Omental fat pad (tissue), 4 donors: ENCODE measurements at places on chromosomes 11 and 22.

- DNase-seq, result no peak
These were observed 9.8 kb upstream of the CECR2 start for GRCh38 chr22:17359501-17359900.

DNA sequence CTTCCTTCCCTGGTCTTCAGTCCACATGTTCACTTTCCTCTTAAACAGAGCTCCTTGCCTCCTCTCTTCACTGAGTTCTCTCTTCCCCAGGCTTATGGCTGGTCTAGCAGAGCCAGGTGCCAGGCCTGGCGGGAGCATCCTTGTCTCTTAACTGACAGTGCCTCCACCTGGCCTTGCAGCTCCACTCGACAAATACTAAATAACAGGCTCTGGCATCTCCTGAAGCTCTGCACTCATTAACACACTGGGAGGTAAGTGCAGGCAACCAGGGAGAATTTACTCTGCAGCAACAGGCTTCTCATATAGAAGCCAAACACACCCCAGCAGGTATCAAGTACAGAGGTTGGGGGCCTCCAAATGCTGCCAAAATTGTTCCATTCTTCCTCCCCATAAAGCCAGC lies 438.1 kb downstream of the SOX6 start:
- no peak for DNase-seq

DNA sequence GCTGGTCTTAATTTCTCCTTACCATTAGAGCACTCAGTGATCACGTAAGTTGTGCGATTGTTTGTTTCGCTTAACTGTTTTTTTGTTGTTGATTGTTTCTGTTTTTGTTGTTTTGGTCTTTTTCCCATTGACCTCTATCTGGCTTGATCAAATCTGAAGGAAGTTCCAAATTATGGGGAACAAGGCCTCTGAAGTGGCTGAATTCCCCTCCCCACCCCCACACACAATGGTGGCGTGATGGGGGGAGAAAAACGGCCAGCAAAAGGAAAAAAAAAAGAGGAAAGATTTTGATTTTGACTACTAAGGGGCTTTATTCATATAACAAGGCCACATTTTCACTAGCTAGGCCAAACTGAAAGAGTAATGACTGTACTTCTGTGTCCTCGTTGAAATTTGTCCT lies 53.6 kb downstream of the OSBPL5 start:
- DNase-seq, result no peak

DNA sequence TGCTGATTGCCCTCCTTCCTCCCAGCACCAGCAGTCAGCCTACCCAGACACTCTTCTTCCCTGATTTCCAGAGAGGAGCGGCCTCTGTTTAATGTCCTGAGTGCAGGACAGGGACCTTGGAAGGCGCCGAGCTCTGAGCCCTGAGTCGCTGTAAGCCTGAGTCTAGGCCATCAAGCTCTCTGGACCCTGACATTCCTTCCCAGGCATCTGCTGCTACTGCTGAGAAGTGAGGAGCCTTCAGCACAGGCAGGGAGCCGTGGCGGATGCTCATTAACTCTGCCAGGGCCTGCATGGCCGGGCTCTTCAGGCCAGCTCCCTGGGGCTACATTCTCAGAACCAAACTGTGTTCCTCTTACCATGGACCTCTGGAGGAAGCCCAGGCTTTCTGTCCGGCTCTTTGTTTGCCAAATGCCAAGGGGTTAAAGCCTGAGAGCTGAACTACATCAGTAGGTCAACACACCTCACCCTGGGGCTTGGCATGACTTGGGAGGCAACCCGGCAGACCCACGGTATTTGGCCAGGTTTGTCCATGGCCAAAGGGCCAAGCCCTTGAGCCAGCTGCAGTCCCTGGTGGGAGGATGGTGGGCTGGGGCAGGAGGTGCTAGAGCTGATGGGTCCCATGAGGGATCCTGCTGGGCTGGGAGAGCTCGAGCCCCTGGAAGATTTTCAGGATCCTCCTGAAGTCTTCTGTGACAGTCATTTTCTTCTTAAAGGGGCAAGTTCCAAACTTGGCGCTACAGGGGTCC lies 721.4 kb downstream of the BRD1 start:
- DNase-seq, result no peak

DNA sequence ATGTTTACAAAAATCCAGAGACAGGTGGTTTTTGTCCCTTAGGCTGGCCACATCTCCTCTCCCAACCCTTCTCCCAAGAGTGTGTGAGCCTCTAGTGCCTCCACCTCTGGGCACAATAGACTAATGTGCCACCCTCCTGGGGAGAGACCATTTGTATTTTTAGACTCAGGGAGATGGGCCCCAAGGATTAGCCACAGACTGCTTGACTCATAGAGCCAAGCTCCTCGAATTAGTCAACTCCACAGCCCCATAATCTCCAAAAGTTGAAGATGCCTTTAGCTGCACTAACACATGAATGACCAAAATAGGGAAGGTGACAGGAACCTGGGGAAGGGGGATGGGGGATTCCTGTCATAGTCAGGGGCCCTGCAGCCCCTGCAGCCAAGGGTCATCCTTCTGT lies 53.0 kb upstream of the LRRC32 start:
- DNase-seq, result no peak

GRCh38 chr11:34647532-34647931 lies 26.6 kb downstream of the EHF start:
- DNase-seq, result no peak

DNA sequence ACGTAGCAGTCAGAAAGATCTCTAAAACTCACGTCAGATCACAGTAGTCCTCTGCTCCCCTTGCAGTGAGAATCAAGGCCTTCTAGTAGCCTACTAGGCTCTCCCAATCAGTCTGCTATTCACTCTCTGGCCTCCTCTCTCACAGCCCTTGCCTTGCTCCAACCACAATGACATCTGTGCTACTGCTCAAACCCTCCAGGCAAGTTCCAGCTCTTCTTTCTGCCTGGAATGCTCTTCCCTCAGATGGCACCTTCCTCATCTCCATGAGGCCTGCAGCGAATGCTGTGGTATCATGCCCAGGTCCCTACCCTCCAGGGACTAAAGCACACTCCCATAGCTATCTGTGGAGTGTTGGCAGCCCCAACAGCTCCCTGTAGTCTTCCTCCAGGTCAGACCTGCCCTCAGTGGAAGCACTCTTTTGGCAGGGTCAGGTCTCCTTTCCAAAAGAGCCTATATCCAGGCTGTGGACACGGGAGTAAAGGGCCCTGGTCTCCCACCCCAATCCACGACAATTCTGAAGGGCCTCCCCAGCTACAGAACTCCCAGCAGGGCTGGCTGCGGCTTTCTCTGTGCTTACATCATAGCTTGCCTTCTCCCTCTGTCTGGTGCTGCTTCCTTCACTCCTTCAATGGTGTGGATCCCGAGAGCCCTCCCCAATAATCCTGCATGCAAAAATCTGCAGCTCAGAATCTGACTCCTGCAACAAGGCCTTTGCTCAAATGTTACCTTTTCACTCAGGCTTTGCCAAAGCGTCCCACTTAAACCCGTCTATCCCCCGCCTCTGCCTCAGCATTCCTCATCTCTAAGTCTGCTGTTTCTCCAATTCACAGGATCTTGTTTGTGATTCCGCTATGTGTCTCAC lies 8.9 kb downstream of the HIRA start:
- DNase-seq, result no peak

- no peak for DNase-seq
These were observed 41.7 kb upstream of the LMO2 start for GRCh38 chr11:33933602-33934001.
